ENCODE measurements at places on chromosomes 1 and 21.

GRCh38 chr1:151156515-151156819 is at the start of gene TNFAIP8L2:
Gene TNFAIP8L2, plus strand, starts transcription at chr1:151156649. Its CDS starts 2,049 bp downstream, at chr1:151158698.
- DNase-seq: no peak

DNA sequence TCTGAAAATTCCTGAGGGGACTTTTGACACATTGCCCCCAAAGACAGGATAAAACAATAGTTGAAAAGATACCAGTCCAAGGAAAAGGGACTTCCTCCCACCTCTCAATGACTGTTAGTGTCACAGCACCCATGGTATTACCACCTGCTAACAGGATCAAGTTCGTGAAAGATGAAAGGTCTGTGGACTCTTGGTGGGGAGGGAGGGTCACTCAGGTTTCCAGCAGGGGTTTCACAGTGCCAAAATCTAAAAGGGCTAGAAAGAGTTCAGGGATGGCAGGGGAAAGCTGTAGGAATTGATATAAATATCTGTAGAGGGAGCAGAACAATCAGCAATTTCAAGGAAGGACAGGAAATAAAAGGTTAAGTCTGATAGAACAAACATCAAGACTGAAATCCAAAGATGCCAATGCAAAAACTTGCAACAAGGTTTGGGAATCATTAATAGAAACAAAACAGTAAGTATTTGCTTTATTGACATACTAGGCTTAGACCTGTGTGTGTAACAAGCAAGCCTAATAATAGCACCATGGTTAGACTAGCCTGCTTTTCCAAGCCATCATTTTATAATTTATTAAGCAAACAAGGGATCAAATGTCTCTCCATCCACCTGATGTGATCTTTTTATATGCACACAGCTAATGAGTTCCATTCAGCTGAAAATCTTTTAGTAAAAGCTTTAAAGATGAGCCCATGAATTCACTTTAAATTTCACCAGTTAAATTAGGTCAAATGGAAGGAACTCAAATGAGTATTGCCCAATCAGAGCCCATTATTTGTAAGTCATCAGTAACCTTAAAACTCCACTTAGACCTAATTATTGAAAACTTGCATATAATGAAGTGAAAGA is 3.7 kb downstream of the MCL1 start:
- DNase-seq: no peak

DNA sequence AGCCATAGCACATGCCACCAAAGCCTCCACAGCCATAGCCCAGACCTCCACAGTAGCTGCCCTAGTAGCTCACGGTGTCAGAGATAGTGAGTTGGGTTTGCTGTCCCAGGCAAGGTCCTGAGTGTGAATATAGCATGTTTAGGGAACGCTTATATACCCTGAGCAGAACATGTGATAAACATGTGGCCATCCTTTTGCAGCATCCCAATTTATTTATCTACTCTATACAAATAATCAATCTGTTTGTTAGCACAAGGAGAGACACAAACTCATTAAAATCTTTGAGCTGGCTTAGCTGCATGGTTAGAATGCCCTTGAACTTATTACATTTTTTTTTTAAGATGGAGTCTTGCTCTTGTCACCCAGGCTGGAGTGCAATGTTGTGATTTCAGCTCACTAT is at the start of gene KRTAP19-2:
Gene KRTAP19-2 (minus strand): TSS at position 101 of the 400 bp plus-strand sequence. CDS start 88 bp downstream, at position 13.
- no peak for DNase-seq

DNA sequence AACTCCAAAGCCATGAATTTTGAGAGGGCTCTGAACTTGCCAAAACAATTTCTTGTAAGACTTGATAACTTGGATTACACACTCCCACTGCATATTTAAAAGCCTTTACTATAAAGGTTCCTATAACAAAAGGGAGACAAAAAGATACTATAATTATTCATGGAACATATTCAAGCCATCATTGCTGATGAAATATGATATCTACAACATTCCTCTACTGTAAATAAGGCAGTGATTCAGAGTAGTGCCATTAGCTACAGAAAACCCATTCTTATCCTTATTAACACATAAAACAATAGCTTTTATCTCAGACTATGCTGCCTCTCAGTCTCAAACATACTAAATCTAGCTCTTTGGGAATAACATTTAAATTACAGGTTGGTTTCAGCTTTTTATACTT is 675.5 kb upstream of the CXADR start:
- no peak for DNase-seq

GRCh38 chr1:153546371-153546770 is 765 bp upstream of the S100A4 start:
- no peak for DNase-seq

DNA sequence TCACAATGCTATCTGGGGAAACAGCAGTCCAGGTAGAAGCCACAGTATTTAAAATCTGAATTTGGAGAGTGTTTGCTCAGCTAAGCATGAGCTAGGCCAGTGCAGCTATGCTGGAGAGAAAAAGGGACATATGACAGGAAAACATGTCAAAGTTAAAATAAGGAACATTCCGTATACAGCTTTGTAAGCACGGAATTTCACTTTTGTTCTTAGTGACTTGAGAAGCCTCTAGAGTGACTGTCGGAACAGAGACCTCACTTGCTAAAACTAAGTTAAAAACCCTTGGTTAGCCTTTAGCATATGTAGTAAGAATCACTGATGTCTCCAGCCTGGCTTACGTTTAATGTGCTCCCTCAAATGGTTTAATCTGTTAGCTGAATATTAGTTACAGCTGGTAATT is 661.7 kb downstream of the KCNT2 start:
- no peak for DNase-seq

- no peak for DNase-seq
Observed at GRCh38 chr1:1060281-1061000, 13.7 kb downstream of the RNF223 start.

DNA sequence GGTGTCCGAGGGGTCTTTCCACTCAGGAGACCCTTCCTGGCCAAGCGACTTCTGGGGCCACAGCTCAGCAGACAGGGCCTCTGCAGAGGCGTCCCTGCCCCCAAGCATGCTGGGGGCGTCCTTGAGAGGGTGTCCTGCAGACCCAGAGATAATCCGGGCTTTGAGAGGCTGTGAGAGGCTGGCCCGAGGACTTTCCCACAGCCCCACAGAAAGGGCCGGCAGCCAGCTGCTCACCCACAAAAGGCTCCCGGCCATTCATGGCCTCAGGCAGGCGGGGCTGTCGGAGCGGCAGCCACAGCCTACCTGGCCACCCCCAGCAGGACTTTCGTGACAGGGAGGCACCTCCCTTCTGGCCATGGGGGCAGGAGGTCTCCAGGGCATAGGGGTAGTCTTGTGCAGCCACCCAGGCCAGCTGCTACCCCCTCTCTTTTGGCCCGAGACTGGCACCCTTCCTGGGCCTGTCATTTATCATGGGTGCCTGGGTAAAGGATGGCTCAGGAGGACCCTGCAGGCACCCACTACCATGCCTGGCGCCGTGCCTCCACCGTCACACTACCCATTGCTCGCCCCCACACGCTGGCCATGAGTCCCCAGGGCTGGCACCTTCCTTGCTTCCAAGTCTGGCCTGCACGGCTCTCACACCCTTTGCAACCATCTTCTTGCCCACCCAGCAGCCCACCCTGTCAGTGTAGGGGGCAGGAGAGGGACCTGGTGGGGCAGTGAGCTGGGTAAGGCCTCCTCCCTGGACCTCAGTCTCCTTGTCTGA is 11.1 kb upstream of the TNFRSF14 start:
- DNase-seq: no peak

DNA sequence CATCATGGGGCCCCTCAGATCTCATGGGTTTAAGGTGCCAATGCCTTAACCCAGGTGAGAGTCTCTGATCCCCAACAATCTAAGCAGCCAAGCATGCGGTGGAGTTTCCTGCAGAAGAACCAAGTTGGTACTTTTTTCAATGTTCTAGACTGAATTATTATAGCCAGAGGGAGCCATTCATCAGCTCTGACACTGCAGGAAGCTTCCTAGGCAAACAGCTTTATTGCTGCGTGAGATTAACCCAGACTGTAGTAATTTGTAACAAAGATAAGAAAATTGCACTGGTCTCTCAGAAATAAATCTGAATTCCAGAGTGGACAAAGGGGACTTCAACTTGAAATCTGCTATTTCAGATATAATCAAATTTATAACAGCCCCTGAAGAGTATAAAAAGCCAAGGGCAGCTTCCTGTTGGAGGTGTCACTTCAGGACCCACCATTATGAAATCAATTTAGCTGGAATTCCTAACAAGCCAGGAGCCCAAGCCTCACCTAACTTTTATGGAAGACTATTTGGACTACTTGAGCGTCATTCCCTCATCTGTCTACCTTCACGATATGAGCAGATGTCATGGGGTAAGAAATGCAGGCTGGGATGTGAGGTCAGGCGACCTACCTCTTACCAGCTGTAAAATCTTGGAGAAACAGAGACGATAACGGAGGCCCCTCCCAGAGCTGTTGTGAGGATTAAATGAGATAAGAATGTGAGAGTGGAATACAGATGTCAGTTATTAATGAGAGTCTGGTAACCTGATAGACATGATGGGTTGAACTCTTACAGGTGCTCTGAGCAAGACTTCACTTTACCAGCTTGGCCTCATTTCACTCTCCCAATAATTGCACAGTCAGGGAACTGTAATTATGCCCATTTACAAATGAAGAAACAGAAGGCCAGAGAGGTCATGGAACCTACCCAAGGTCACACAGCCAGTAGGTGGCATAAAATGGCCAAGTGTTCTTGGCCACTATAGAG is 135.1 kb downstream of the RRAGC start:
- DNase-seq: peak; percentile 39

DNA sequence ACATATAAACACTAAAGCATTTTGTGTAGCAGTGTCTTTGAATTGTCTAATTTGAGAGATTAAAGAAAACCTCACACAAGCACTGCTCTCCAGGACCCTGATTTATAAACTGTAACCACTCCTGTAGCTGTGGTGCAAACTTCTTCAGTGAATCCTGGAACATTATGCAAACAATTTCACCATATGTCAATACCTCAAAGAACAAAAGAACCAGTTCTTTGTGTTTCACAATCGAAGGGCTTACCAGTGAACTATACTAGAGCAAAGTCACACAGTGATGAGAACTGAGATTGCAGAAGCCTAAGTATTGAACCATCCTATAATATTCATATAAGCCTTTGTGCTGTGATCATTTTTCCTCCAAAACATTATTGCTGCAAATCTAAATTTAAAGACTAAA is 21.5 kb downstream of the DPH5 start:
- no peak for DNase-seq

- no peak for DNase-seq
Observed at GRCh38 chr1:207109004-207109403, 5.0 kb downstream of the C4BPA start.

- no peak for DNase-seq
Observed at GRCh38 chr1:28893403-28894102, 20.8 kb upstream of the EPB41 start.

GRCh38 chr21:32547018-32547417 is 38.3 kb downstream of the TCP10L start:
- DNase-seq: no peak

DNA sequence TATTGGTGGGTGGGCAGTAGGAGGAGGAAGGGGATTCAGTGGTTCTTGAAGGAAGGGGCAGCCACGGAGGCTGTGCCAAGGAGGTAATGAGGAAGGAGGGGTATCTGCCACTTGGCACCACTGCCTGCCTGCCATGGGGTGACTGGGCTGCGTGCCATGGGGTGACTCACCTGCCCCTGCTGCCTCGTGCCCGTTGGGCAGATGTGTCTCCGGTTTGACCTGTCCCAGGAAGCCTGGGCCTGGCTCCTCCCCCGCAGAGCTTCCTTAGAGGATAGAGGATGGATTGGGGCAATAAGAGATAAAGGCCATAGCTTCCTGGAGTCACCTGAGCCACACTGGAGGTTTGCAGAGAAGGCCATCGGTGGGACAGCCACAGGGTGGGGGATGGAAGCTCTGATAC is 1.7 kb downstream of the PADI3 start:
- DNase-seq: no peak

GRCh38 chr1:84736944-84737343 is 46.7 kb upstream of the SSX2IP start:
- no peak for DNase-seq

- DNase-seq: no peak
Observed at GRCh38 chr1:8211883-8212579, 105.9 kb upstream of the SLC45A1 start.

DNA sequence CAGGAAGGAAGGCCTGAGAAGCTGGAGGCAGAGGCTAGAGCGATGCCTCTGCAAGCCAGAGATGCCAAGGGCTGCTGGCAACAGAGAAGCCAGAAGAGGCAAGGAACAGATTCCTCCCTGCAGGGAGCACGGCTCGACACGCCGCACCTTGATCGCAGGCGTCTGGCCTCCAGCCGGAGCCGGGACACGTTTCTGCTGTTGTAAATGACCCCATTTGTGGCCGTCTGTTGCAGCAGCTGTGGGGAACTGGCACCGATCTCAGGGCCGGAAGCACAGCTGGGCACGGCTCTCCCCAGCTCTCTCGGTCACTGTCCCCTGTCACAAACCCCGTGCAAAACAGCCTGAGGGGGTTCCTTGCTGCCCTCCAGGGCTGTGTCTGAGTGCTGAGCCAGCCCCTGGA is 59.6 kb downstream of the SIK1 start:
- peak; percentile 64 for DNase-seq

GRCh38 chr1:87720561-87720960 is 391.9 kb downstream of the LMO4 start:
- DNase-seq: no peak

DNA sequence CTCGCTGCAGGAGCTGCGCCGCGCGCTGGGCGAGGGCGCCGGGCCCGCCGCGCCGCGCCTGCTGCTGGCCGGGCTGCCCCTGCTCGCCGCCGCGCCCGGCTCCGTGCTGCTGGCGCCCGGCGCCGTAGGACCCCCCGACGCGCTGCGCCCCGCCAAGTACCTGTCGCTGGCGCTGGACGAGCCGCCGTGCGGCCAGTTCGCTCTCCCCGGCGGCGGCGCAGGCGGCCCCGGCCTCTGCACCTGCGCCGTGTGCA is 730 bp downstream of the OLIG1 start:
- no peak for DNase-seq

GRCh38 chr1:82907313-82907712 is 1091.6 kb downstream of the TTLL7 start:
- no peak for DNase-seq

DNA sequence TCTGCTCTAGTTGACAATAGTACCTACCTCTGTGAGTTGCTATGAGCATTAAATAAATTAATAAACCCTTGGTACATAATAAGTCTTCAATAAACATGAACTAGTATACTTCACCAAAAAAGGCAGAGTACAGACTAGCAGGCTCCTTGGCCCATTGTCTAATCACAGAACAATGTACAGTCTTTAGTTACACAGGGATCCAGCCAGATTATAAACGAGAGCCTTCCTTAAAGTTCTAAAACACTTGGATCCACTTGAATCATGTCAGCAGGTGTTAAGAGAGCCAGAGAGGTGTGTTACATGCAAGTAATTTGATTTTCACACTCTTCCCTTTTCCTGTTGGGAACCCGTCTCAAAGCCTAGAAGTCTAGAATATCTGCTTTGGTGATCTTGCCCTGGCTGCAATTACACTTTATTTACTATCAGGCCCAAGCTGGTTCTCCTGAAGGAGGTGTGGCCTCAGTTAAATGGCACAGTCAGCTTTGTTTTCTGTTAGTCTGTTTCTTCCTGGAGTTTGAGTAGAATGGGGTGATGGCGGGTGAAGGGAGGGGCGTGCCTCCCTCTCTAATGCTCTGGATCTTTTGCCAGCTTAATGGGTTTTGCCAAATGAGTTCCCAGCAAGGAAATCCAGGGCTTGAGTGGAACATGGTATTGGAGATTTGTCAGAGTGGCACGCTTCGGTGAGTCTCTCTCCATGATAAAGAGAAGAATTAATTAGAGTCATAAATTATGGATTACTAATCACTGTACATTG is 570.9 kb upstream of the CAMK1G start:
- DNase-seq: no peak

Measured in NCI-H524 treated with DMSO at 0.1 percent for 48 hours (cell line).